ENCODE measurements at places on chromosomes 1 and 21. TPM values are rescaled to one million over a fixed set of nuclear protein-coding genes. Genes with fewer than 3 reads are reported as not detected.

OR2T8 gene
- not detected for total RNA-seq

GRCh38 chr1:101781201-101781831 lies 215.4 kb downstream of the OLFM3 start:
- no peak for DNase-seq

- no peak for DNase-seq
These were observed 15.3 kb downstream of the BEND5 start for GRCh38 chr1:48761411-48761810.

- no peak for DNase-seq
These were observed 8.1 kb upstream of the NCF2 start for GRCh38 chr1:183598386-183598785.

GRCh38 chr1:245997471-245998258 lies 509.4 kb downstream of the SMYD3 start:
- DNase-seq = no peak

DNA sequence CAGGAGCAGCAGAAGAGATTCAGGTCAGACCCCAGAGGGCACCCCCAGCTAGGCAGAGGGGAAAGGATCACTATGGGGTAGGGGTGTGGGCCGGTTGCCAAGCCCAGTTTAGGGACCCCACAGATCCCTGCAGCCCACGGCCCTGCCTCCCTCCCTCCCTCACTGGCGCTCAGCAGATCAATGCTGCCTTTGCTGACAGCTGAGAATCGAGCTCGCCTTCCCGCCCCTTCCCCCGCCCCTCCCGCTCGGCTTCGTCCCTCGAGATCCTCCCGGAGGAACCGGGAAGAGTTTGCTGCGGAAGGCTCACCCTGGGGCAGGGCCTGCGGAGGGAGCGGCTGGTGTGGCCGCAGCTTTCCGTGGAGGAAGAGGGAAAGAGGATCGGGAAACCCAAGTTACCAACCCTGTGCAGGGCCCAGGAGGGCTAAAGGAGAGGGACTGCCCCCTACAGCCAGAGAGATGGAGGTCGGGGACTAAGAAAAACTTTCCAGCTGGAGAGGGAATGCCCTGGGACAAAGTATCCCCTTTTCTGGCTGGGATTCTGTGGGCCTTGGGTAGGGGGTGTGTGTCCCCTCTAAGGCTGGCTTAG lies 1.1 kb upstream of the KCNQ4 start:
- no peak for DNase-seq

DNA sequence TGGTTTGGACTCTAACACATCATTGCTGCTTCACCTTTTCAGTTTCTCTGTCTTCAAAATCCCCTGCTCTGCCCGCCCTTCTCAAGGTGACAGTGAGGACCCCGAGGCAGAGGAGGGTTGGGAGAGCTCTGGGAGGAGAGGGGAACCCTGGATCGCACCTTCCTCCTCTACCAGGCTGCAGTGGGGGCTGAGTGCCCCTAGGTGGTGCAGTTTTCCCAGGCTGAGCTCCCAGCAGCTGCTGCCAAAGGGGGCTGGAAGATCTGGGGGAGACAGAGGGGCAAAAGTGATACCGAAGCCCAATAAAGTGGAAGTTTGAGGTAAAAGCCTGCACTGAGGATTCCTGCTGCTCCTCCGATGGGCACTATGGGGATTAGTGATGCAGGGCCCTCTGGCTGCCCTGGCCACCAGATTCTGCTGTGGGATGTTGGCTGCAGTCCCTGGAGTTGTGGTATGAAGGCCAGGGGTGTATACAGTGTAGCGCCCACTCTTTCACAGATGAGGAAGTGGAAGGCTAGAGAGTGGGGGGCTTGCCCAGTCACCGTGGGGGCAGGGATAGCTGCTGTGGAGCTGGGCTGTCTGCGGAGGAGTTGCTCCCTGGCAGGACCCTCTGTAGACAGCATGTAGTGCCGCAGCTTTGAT lies 40.7 kb upstream of the SCMH1 start:
- DNase-seq = no peak

DNA sequence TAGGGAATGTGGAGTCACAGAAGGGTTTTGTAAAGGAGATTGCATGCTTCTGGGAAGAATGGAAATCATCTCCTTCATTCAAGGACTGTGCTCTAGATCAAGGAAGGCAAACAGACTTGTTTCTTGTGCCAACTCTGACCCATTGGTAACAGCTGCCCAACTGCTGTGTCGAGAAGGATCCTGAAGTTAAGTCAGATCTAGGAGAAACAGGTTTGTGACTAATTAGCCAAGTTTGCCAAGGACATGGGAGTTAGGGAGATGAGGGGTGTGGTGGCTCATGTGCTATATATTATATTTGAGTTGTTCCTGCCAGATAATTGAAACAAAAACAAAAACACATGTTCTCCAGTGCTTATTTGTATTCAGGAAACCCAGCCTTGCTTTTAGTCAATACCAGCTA lies 251.2 kb upstream of the USP24 start:
- no peak for DNase-seq

PCAT6 gene
- total RNA-seq = 3.8 TPM

TTC39A gene
- total RNA-seq = 1.3 TPM

DNA sequence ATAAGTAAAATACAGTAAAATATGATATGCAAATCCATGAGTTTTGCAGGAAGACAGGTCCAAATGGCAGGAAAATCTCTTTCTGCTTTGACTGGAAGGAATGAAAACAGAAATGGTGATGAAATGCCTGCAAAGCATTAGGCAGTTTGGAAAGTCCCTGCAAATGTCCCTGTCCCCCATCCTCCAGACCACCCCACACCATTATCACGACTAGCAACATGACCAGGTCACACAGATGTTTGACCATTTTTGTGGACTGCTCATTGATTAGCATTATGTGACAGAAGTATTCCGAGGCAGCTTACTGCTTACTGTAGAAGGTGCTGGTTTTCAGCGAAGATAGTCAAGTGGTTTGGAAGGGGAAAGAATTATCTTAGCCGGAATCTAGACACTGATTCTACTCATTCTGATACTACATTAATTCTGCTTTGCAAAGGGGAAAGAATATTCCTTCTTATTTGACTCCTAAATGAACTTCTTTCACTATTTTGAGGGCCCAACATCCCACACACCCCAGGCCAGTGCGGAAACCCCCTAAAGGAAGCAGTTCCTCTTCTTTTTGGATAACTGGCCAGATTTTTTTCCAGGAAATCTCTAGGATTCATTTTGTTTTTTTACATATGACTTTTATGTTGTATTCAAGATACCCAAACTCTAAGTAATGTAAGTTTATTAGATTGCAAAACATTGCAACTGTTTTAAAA lies 9.5 kb upstream of the CR2 start:
- DNase-seq = no peak

GRCh38 chr1:235287208-235287882 lies 40.6 kb downstream of the ARID4B start:
- no peak for DNase-seq

- DNase-seq = no peak
These were observed 166.9 kb downstream of the TOMM20 start for GRCh38 chr1:234961456-234962339.

DNA sequence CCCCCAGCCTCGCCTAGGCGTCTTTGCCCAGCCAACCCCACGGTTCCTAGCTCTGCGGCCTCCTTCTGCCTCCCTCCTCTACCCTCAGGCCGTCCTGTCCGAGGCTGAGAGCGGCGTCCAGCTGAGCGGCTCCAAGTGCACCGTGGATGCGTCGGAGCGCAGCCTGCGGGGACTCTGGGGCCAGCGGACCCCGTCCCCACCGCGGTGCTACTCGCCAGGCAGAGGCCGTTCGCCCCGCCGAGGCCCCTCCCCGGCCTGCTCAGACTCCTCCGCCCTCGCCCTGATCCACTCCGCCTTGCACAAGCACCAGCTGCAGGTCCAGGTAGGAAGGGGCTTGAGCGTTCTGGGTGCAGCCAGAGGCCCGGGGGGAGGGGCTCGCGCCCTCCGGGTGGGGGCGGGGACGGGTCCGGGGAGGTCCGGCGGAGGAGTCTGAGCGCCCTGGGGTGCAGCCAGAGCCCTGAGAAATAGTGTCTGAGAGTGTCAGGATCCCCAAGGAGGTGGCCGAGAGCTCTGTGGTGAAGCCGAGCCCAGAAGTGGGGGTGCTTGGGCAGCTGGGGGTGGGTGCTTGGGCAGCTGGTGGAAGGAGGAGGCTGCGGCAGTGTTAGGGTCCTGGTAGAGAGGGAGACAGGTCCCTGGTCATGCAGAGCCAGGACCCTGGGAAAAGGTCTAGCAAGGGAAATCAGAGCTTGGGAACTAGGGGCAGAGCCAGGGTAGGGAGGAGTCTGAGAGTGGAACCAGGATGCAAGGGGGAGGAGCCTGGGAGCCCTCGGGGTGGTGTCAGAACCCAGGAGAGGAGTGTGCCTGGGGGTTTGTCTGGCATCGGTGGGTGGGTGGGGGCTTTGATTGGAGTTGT lies 3.2 kb upstream of the NBPF3 start:
- peak; percentile 67 for DNase-seq

DNA sequence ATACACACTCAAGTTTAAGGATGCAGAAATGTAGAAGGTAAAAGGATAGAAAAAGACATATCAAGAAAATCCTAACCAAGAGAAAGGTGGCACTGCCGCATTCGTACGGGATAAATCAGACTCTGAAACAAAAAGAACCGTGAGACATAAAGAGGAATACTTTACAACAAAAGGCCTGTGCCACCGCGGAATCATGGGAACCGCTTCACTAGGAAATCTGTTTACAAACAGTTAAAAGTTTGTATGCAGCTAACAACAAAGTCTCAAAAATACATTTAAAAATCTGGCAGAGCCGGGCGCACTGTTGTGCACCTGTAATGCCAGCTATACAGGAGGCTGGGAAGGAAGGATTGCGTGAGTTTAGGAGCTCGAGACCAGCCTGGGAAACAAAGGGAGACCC lies 8.1 kb downstream of the WRAP73 start:
- DNase-seq = no peak

STIL gene
- total RNA-seq = 4.7 TPM

ENAH gene
- 233 TPM for total RNA-seq

- no peak for DNase-seq
These were observed 63.7 kb downstream of the ZC3H11B start for GRCh38 chr1:219549215-219549614.

MANEAL gene
- total RNA-seq = 5.2 TPM

- no peak for DNase-seq
These were observed 21.5 kb downstream of the NPHP4 start for GRCh38 chr1:5970610-5971273.

DNA sequence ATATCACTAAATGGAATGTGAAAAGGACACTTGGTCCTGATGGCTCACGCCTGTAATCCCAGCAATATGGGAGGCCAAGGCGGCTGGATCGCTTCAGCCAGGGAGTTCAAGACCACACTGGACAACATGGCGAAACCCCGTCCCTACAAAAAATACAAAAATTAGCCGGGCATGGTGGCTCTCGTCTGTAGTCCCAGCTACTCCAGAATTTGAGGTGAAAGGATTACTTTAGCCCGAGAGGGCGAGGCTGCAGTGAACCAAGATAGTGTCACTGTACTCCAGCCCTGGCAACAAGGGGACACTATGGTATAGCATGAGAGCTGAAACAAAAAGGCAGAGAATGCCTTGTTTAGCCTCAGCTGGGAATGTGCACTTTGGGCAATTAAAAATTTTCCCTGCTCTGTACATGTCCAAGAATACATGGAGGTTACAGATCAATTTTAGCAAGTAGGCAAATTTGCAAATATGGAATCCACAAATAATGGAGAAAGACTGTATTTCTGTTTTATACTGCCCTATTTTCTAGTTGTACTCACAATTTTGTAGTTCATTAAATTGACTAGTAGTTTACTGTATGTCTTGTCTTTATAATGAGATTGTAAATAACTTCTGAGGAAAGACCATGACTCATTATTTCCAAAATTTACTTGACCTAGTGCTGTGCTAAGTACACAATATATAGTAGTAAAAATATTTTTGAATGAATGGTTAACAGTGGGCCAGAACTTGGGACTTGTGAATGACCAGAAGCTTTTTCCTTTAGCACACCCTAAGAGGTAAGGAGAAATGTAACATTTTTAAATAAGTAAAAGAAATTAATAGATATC lies 2.0 kb upstream of the ANGEL2 start:
- no peak for DNase-seq

GRCh38 chr1:47585141-47585902 lies 147.5 kb downstream of the FOXD2 start:
- DNase-seq = peak; percentile 27

DNA sequence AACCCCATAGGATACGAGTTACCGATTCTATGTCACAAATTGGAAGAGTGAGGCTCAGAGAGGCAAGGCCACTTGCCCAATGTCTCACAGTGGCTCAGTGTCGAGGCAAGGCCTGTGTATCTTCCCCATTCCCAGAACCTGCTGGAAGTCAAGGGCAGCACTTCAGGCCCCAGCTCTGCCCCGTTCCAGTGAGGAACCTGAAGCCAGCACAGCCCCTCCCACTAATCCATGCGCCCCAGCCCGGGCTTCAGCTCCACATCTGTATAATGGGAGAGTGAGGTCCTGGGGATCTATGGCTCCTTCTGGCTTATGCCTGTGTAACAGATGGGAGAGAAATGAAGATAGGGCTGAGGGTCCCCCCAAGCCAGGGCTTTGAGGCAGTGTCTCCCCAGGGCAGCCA lies 56.3 kb downstream of the CASZ1 start:
- DNase-seq = no peak

DNA sequence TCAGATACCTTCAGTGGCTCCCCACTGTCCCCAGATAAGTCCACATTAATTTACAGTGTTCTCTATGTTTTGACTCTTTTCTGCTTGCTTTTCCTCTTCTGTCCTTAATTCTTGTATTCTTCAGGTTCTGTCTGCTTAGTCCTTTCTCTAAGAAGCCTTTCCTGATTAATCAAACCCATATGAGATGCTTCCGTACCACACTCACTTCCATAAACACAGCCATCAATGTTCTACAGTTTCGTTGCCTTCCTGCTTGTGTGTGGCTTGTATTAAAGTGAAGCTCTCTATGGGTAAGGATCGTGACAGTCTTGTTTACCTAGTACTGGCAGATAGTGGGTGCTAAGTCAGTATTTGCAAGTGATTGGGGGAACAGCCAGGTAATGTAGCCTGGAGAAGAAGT lies 75.9 kb downstream of the PRDM2 start:
- no peak for DNase-seq

DNA sequence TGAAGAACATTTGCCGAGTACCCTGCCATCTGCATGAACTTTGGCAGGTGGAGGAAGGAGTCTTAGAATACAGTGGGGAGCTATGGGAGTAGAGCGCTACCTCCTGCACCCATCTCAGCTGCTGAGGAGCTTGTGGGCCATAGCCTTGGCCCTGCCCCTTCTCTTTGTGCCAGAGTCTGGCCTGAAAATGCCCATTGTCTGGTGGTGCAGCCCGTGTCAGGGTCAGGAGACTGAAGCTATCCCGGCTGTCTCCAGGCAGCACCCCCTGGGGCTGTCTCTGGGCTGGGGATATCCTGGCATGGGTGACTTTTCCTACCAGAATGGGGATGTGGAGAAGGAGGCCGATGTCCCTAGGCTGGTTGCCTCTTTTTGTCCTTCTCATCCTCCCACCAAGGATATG lies 7.3 kb downstream of the IPO13 start:
- DNase-seq = no peak

SAMD11 gene
- total RNA-seq = 19.5 TPM

- no peak for DNase-seq
These were observed 9.8 kb downstream of the KCNA2 start for GRCh38 chr1:110596312-110596711.

DNA sequence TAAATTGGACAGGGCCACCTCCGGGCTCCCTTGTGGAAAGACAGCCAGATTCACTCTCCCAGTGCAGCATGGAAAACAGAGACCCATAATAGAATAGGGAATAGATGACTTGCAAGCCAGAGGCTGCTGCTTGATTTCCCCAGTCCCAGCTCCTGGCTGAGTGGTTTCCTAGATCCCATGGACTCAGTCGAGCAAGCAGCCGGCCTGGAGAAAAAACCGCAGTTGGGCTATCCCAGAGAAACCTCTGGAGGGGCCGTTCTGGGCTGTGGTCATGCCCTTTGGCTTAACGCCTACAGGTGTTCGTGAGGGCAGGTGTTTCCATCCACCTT lies 61.7 kb downstream of the ELK4 start:
- no peak for DNase-seq

GUCA2A gene
- not detected for total RNA-seq

EDARADD gene
- 0.59 TPM for total RNA-seq
